ENCODE measurements at places on chromosomes 7 and 10.

DNA sequence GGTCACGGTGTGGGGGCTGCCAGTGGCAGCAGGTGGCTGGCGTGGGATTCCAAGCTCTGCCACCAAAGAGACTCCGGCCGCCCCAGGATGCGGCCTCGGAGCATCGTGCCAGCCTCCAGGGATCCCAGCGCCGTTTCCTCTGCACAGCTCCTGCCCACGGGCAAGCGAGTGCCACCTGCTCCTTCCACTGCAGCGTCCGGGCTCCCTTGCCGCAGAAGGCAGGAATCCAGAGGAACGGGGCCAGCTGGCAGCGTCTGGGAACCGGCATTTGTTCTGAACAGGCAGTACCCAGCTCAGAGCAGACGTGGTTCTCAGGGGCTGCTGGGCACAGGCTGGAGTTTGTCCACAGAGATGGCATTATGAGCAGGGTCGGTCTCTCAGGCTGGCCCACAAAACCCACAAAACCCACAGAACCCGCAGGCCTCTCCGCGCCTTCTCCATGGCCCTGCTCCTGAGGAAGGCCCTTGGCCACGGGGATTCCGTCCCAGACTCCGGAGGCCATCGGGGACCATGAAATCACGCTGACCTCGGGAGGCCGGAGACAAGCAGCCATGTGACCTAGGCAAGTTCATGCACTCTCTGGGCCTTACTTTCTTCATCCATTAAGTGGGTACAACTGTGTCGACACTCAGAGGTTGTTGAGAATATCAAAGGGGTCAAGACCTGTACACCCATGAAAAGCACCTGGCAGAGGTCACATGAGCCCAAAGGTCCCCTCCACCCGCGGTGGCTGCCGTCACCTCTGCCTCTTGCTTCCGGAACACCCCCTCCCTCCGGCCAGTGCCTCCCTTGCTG is 72.1 kb upstream of the TNRC18 start:
- no peak for DNase-seq

DNA sequence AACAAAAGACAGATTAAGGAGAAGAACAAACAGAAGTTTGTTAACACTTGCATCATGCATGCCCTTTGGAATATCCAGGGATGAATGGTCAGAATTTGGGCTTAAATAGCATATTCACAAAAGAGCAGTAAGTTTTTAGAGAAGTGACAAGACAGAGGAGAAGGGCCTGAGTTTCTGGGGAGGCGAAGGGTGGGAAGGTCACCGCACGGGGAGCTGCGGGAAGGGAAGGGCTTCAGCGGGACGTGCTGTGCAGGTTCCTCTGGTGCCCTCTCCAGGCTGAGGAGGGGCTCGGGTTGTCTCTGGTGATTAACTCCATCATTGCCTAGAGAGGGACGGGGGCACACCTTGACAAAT is 10.4 kb upstream of the ZNF22 start:
- DNase-seq = no peak

GRCh38 chr10:132229834-132230556 is 43.2 kb downstream of the DPYSL4 start:
- no peak for DNase-seq

DNA sequence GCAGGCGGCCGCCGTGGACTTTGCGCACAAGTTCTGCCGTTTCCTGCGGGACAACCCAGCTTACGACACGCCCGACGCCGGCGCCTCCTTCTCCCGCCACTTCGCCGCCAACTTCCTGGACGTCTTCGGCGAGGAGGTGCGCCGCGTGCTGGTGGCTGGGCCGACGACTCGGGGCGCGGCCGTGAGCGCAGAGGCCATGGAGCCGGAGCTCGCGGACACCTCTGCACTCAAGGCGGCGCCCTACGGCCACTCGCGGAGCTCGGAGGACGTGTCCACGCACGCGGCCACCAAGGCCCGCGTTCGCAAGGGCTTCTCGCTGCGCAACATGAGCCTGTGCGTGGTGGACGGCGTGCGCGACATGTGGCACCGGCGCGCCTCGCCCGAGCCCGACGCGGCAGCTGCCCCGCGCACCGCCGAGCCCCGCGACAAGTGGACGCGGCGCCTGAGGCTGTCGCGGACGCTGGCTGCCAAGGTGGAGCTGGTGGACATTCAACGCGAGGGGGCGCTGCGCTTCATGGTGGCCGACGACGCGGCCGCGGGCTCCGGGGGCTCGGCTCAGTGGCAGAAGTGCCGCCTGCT is 14.1 kb downstream of the SH2B2 start:
- no peak for DNase-seq

- DNase-seq = no peak
These were observed 40.4 kb downstream of the RASGEF1A start for GRCh38 chr10:43226441-43226840.

DNA sequence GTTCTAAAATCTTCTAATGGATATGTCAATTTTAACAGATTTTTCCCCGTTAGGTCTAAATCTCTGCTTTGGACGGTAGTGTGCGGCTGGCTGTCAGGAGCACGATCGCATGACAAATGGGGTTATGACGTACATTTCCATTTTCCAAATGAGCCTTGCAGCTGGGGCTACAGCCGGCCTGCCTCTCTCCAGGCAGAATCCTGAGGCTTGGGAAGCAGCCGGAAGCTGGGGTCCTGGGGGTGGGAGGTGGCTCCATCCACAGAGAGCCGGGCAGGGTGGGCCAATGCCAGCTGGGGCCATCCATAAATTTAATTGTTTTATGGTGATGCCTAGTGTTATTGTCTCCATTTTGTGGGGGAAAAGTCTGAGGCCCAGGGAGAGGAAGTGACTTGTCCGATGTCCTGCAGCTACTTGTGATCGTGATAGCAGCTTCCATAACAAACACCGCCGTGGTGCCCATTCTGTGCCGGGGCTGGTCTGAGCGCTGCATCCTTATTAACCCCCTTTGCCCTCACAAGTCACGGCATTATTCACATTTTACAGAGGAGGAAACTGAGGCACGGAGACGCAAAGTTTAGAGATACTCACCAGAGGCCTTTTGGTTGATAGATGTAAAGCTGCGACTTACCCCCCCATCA is 53.0 kb upstream of the EBF3 start:
- no peak for DNase-seq

DNA sequence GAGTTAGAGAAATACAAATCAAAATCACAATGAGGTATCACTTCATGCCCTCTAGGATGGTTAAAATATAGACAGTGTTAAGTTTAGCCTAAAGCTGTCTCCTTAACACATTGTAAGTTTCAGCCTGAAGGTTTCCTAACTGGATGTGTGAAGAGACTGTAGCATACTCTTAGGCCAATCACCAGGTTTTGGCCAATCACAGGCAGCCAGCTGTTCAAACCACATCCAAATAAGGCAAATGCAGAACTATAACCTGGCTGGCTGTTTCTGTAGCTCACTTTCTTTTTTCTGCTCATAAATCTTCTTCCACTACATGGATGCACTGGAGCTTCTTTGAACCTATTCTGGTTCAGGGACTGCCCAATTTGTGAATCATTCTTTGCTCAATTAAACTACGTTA is 19.7 kb downstream of the ESYT2 start:
- DNase-seq = no peak

DNA sequence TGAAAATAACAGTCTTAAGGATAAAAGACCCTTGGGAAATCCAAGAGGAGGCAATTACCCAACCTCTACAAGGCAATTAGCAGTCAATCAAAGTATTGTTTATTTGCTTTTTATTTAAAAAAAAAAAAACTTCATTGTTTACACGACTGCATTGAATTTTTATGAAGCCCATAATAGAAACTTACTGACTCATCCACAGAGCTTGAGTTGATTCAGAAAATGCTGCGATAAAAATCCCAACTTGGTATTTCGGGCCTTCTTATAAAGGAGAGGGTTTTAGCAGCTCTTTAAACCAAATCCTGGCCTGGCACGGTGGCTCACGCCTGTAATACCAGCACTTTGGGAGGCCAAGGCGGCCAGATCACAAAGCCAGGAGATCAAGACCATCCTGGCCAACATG is 69.2 kb upstream of the PALS2 start:
- DNase-seq = no peak

GRCh38 chr10:97977673-97978072 is 52.7 kb downstream of the CRTAC1 start:
- no peak for DNase-seq

GRCh38 chr10:84149854-84150253 is 10.5 kb downstream of the GHITM start:
- no peak for DNase-seq

DNA sequence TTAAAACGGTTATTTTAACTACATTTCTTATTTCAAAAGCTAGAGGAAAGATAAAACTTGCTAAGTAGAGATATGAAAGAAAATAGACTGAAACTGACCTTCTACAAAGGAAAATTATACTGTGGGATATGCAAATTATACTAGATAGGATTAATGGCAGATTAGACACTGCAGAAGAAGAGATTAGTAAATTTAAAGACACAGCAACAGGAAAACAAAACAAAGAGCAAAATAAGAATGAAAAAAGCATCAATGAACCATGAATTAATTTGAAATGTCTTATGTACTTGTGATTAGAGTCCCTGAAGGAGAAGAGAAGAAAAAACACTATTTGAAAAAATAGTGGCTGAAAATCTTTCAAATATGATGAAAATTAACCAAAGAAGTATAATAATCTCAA is 52.3 kb downstream of the RNF32 start:
- DNase-seq = no peak

GRCh38 chr7:159031135-159031701 is 113.4 kb downstream of the VIPR2 start:
- DNase-seq = no peak

GRCh38 chr10:132448248-132448731 is 51.3 kb downstream of the PWWP2B start:
- DNase-seq = no peak

GRCh38 chr10:52378124-52378523 is 64.0 kb downstream of the DKK1 start:
- DNase-seq = no peak

- DNase-seq = no peak
These were observed 25.7 kb downstream of the CYP3A7 start for GRCh38 chr7:99709260-99709659.

GRCh38 chr10:13201132-13201531 is 33.0 kb downstream of the UCMA start:
- DNase-seq = no peak

DNA sequence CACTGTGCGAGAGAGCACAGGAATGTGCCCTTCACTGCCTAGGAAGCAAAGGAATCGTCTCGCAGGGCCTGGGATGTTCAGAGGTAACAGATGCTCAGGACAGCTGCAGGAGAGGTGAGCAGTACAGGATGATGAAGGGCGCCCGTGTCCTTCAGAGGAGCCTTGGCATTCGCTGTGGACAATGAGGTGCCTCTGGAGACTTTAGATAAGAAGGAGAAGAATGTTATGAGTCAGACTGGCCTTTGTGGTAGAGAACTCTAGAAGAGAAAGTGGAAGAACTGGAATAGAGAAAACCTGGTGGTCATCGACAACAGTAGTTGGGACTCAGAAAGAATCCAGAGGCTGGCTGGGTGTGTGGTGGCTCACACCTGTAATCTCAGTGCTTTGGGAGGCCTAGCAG is 64.4 kb upstream of the LEP start:
- DNase-seq = no peak

- DNase-seq = no peak
These were observed 11.4 kb upstream of the TMEM26 start for GRCh38 chr10:61464461-61465170.

- DNase-seq = no peak
These were observed 27.7 kb downstream of the ARHGAP22 start for GRCh38 chr10:48577158-48577557.

DNA sequence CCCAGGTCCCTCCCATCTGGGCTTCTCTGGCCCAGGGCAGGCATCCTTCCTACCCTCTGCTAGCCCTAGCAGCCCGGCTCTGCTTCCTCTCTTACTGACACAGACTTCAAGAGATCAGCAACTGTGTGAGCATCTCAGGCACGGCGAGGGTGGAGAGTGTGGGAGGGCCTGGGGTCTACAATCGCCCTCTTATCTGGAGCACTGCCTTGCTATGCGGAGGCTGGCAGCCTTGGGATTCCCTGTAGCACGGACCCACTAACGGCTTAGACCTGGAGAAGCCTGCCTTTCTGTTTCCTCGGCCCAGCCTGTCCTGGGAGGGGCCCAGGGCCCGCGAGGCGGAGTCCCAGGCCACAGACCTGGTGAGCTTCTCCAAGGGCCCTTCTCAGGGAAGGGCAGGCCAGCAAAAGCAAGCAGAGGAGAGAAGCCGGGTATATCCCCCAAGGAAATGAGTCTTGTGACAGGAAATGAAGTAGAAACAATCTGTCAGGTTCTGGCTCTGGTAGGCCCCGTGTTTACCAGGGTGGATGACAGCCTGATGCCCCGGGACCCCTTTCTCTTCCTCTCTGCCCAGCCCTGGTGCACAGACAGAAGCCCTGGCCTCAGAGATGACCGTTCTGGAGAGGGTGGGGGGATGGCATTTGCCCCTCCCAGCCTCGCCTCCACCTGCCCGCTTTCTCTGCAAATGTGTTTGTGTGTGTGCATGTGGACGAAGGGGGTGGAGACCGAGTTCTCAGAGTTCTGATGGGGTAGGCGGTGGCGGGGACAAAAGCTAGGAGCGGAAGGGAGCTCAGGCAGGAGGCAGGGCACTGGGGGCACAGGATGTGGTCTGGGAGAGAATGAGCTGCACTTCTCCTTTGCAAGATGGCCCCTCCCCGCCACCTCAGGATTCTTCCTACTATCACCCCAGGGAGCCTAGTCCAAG is 2.5 kb downstream of the LRCH4 start:
- no peak for DNase-seq

DNA sequence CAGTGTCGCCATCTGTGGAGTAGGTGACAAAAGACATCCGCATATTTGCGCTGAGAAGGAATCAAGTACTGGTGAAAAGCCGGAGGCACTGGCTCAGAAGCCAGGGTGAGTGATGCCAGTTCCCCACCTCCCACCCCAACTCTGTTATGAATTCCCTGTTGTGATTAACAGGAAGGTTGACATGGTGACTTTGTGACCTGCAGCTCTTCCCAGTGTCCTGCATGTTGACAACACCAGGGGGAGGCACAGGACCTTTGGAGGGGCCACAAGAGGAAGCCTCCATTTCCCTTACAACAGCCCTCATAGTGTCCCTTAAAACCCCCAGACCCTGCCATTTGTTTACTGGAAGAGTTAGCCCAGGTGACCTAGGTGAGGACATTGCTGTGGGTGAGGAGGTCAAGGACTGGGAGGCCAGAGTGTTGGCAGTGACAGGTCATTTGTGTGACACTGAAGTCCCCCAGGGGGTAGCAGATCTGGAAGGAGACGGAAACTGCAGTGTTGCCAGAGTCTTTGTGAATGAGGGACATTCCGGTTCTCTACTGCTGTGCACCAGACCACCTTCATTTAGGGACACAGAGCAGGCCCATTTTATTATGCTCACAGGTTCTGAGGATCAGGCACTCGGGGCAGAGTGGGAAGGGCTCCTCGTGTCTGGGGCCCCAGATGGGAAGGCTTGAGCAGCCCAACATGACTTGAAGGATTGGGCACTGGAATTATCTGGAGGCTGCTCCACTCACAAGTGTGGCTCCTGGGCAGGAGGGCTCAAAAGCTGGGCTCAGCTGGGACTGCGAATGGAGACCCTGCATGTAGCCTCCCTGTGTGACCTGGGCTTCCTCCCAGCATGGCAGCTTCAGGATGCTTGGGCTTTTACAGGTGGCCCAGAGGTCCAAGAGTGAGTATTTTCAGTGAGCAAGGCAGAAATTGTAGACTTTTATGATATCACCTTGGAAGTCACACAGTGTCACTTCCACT is 13.0 kb upstream of the ANTXRL start:
- DNase-seq = no peak
